ENCODE measurements at places on chromosomes 7 and 10.

DNA sequence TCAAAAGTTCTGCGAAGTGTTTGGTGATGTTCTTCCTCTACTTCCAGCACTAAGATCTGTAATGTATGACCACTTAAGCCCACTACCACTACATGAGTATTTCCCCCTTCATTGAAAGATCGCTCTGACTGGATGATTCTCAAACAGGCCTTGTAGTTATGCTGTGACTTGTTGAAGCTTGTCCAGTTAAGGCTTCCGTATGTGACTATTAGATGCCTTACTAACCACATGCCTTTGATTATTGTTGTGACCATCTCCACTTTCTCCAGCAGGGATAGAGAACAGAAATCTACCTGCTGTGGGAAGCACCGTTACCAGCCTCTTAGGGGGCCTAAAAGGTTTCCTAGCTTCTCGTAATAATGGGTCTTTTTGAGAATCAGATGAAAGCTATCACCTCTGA is 81.1 kb downstream of the NOC3L start:
- no peak for DNase-seq

- DNase-seq, result no peak
Observed at GRCh38 chr7:140778975-140779374, 82.5 kb downstream of the NDUFB2 start.

DNA sequence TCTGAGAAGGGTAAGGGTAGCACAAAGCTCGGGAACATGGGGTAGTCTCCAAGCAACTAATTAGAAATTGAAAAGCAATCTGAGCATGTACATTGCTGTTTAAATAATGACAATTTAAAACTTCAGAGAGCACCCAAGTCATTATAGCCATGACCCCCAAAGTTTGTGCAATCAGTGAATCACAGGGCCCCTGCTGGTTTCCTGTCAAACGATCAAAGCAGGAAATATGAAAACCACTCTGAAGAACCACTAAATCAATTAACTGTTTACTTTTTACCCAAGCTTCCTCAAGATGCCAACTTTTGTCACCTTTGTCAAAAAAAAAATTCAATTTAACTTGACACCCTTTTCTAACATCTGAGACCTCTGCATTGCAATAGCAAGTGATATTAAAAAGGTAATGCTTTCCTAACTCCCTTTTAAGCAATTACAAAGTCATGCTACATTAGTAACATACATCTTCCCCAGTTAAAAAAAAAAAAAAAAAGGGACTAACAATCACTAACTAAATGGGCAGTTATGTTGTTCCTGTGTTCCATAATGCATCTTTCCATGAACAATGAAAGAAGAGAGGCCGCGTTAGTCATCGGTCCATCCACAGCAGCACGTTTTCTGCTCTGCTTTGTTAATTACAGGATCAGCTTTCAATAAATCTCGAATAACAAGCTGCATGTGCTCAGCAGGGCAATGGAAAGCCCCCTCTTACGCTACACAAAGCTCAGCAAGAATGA is 80.6 kb downstream of the ETV1 start:
- DNase-seq, result peak; percentile 10

- DNase-seq, result no peak
Observed at GRCh38 chr10:101901340-101901739, 57.7 kb upstream of the KCNIP2 start.

DNA sequence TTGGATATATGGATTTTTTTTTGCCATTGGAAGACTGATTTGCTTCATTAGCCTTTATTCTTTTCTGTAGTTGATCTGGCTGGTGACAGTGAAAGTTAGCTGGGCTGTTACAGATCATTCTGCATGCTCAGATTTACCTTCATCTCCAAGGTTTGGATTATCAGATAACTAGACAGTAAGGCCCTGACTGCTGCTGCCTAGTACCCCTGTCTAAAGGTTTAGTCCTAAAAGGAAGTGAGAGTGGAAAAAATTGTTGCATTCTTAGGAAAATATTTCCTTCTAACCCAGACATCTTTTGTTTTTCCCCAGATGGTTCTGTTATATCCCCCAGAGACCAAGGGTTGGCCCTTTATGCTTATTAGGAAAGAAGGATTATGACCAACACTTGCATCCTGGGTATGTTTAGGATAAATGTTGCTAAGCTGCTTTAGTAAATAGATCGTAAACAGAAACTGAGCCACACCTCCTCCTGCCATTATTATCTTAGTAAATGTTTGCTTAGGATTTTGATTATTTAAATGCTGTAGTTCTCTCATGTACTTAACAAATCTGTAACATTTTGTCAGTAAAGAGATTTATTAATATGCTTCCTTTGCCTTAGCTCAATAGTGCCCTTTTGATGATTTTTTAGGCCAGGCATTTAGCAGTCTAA is 44.4 kb downstream of the MCU start:
- no peak for DNase-seq

GRCh38 chr7:140010194-140010895 is 52.4 kb downstream of the PARP12 start:
- DNase-seq, result no peak

GRCh38 chr7:132575419-132575981 is 770 bp downstream of the PLXNA4 start:
- peak; percentile 66 for DNase-seq

GRCh38 chr10:101895781-101896180 is 52.2 kb upstream of the KCNIP2 start:
- no peak for DNase-seq

DNA sequence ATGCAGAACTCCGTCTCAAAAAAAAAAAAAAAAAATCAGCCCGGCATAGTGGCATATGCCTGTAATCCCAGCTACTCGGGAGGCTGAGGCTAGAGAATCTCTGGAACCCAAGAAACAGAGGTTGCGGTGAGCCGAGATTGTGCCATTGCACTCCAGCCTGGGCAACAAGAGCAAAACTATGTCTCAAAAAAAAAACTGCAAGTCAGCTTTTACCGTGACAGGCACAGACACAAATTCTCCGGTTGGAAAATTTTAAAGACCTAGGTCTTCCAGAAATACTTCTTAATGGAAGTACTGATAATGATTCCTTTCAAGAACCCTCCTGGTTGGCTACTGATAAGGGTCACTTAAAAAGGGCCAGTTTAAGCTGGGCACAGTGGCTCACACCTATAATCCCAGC is 19.4 kb upstream of the ARPC1B start:
- no peak for DNase-seq

- no peak for DNase-seq
Observed at GRCh38 chr10:97291357-97292096, 910 bp downstream of the ARHGAP19 start.

GRCh38 chr10:22666287-22667092 is 47.9 kb downstream of the PIP4K2A start:
- DNase-seq, result peak; percentile 96

DNA sequence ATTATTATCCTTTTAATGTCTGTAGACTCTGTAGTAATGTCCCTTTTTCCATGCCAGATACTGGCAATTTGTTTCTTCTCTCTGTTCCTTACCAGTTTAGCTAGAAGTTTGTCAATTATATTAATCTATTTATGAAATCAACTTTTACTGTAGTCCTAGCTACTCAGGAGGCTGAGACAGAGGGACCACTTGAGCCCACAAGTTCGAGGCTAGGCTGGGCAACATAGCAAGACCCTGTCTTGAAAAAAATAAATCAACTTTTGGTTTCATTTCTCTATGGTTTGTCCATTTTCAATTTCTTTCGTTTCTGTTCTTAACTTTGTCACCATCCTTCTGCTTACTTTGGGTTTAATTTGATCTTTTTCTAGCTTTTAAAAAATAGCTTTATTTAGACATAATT is 42.5 kb upstream of the PLA2G12B start:
- no peak for DNase-seq
